Right lobe of liver (tissue), 6 donors: ENCODE measurements at places on chromosomes 13 and 19. TPM values are rescaled to one million over a fixed set of nuclear protein-coding genes. Genes with fewer than 3 reads are reported as not detected.

- H3K27ac ChIP-seq = no peak overlapping the region
- H3K4me3 ChIP-seq = no peak overlapping the region
- peaks cover 3% of the 10 kb centered on the region for H3K27me3 ChIP-seq
- no peak for DNase-seq
These were observed 5.7 kb upstream of the RXFP2 start for GRCh38 chr13:31733647-31734046.

VSIG10L gene
- total RNA-seq = 3.8 TPM

ELAVL1 gene
- 32.8 TPM for total RNA-seq

DNA sequence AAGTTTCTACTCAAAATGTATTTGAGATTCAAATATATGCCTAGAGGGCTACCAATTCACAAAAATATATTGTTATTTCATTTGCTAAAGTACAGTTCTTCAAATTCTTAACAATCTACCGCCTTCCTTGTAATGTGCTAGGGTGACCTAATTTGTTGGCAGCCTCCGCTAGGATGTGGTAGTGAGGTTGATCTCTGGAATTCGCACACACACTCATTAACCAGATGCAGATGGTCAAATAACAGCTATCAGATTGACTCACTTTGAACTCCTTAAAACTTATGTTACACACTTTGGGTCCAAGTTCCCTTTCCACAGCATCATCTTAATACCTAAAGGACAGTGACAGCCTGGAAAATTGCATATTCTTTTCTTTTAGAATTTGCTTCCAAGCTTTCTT lies 367.3 kb downstream of the DCT start:
- H3K4me3 ChIP-seq = no peak overlapping the region
- H3K27me3 ChIP-seq = no peaks in the 10 kb centered on the region
- H3K36me3 ChIP-seq = no peaks in the 10 kb centered on the region
- no peak for DNase-seq

GRCh38 chr13:52891706-52892105 lies 43.3 kb upstream of the PCDH8 start:
- no peaks in the 10 kb centered on the region for H3K27me3 ChIP-seq
- no peaks in the 10 kb centered on the region for H3K4me1 ChIP-seq
- no peak overlapping the region for H3K4me3 ChIP-seq
- H3K36me3 ChIP-seq = no peaks in the 10 kb centered on the region
- DNase-seq = no peak
- no peak overlapping the region for H3K27ac ChIP-seq

SIGLEC14 gene
- total RNA-seq = not detected

GRCh38 chr13:114049026-114049425 lies 75.2 kb upstream of the C13orf46 start:
- no peak overlapping the region for H3K4me3 ChIP-seq
- no peaks in the 10 kb centered on the region for H3K27me3 ChIP-seq
- H3K27ac ChIP-seq = no peak overlapping the region

DNA sequence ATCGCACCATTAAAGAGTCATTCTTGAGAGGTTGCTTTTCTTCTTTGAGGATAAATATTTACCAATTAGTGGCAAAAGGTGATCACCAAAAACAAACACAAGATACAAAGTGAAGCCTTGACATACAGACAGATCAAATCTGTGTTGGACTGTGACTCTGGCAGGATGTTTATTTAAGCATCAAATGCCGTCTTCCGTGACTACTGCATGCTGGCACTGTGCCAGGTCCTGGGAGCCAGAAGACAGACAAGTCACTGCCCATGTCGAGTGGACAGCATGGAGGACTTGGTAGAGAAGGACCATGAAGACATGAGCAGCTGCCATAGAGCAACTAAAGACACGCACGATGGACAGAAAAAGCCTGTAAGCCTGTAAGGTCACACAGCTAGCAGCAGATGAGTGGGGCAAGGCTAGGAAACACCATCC lies 92.8 kb upstream of the FARP1 start:
- H3K27ac ChIP-seq = no peak overlapping the region
- H3K4me3 ChIP-seq = no peak overlapping the region
- H3K36me3 ChIP-seq = no peaks in the 10 kb centered on the region
- H3K27me3 ChIP-seq = no peaks in the 10 kb centered on the region
- H3K4me1 ChIP-seq = no peaks in the 10 kb centered on the region
- DNase-seq = no peak

SPATA13 gene
- 28.4 TPM for total RNA-seq

DNA sequence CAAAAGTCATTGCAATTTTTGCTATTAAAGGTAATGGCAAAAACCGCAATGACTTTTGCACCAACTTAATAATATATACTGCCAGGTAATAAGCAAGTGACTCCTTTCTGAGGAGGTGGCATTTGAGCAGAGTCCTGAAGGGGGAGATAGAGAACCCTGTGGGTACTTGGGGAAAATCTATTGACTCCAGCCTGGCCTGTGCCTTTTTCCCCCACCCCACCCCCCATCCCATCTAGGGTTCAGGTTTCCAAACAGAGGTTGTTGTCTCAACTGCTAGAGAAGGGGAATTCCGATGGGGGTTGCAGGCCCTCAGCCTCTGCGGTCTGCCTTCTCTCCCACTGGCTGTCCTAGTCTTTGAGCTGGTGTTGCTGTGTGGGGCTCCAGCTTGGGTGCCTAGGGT lies 11.5 kb downstream of the S1PR2 start:
- H3K4me1 ChIP-seq = peaks cover 15% of the 10 kb centered on the region
- no peaks in the 10 kb centered on the region for H3K27me3 ChIP-seq
- no peak overlapping the region for H3K4me3 ChIP-seq
- H3K36me3 ChIP-seq = no peaks in the 10 kb centered on the region

DNA sequence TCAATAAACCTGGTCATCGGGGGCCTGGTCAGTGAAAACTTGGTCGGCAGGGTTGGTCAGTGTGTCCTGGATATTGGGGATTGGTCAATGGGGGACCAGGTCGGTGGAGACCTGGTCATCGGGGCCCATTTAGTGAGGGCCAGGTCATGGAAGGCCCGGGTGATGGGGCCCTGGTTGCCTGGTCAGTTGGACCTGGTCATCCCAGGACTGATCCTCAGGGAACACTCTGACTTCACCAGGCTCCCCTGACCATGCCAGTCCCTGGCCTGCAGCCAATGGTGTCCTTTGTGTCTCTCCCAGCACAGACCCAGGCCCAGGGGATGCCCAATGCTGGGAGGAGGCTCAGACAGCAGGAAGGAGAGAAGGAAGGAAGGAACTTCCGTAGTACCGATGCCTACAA lies 42.1 kb upstream of the TPM4 start:
- no peak overlapping the region for H3K27ac ChIP-seq
- no peak overlapping the region for H3K4me3 ChIP-seq
- no peaks in the 10 kb centered on the region for H3K27me3 ChIP-seq
- DNase-seq = no peak

GRCh38 chr13:26816881-26817280 lies 56.3 kb upstream of the GPR12 start:
- no peak overlapping the region for H3K4me3 ChIP-seq
- DNase-seq = no peak
- H3K27ac ChIP-seq = no peak overlapping the region
- no peaks in the 10 kb centered on the region for H3K4me1 ChIP-seq
- H3K27me3 ChIP-seq = no peaks in the 10 kb centered on the region
- no peaks in the 10 kb centered on the region for H3K36me3 ChIP-seq

DNA sequence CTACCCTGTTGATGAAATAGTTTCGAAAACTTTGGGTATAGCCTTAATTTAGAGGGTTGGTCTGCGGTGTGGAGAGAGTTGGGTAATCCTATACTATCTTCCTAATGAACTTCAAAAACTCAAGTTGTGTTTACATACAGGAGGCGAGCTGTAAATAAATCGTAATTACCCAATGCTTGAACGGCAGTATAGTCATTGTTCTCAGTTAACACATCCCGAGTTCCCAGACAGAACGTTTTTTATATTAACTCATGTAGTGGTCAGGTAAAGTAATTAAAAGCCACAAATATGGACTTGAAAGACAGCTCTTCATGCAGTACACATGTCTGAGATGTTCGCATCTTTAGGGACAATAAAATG lies 1.5 kb downstream of the PDS5B start:
- H3K27me3 ChIP-seq = no peaks in the 10 kb centered on the region
- no peaks in the 10 kb centered on the region for H3K36me3 ChIP-seq
- peaks cover 12% of the 10 kb centered on the region for H3K4me1 ChIP-seq
- H3K4me3 ChIP-seq = peak overlapping the region; percentile 57
- peak overlapping the region; percentile 83 for H3K27ac ChIP-seq
- no peak for DNase-seq

DNA sequence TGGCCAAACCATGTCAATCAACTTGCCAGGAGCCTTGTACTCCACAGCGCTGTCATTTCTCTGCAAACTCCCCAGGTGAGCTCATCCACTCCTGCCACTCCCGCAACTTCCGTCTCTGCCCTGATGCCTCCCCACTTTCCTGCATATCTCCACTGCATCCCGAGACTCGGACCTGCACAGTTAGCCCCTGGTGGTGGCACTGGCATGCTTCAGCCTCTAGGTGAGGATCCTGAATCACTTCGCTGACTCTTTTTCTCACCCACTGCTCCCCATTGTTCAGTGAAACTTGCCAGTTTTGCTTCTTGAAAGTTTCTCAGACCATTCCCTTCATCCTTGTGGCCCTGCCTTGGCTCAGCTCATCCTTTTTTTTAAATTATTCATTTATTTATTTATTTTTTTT lies 3.4 kb upstream of the CTU1 start:
- H3K27me3 ChIP-seq = no peaks in the 10 kb centered on the region
- no peaks in the 10 kb centered on the region for H3K4me1 ChIP-seq
- no peaks in the 10 kb centered on the region for H3K36me3 ChIP-seq
- no peak overlapping the region for H3K4me3 ChIP-seq
